ENCODE measurements at places on chromosomes 12 and 14.

- no peak for DNase-seq
Measured at GRCh38 chr12:132788375-132789098, 26.9 kb upstream of the ANKLE2 start.

- DNase-seq, result no peak
Measured at GRCh38 chr14:85421186-85421877, 108.6 kb upstream of the FLRT2 start.

DNA sequence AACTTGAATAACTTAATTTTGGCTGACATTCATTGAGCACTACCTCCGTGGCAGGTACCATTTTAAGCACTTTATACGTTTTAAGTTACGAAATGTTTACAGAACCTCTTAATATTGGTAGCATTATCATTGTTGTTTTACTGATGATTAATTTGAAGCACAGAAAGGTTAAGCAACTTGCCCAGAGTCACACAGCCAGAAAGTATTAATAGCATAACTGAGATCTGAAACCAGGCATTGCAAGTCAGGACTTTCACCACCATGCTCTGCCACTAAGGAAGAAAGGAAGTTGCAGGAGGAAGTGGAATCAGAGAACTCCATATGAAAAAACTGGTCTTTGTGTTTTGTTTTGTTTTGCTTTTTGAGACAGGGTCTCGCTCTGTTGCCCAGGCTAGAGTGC is 28.2 kb upstream of the BCAT1 start:
- DNase-seq, result no peak

- DNase-seq, result peak; percentile 5
Measured at GRCh38 chr14:105865904-105866840, 339.8 kb downstream of the TMEM121 start.

- no peak for DNase-seq
Measured at GRCh38 chr12:5295151-5295550, 136.8 kb upstream of the NTF3 start.

- no peak for DNase-seq
Measured at GRCh38 chr12:88305254-88305890, 163.3 kb downstream of the TMTC3 start.

DNA sequence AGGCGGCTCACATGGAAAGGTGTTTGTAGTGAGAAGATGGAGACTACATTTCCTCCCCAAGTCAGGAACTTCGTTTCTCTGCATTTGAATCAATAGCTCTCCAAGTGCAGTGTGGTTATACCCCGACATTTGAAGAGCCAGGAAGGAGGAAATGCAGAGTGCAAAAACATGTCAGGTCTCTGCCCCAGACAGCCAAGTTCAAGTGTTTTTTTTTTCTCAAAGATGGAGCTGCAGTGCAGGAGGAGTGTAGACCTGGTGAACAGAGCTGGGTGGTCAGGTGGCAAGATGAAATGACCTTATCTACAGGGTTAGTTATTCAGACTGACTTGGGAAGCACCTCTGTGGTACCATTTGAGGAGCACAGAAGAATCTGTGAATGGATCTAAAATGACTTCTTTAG is 21.3 kb downstream of the MLXIP start:
- DNase-seq, result no peak

- DNase-seq, result no peak
Measured at GRCh38 chr12:28369483-28369882, 179.2 kb downstream of the CCDC91 start.

DNA sequence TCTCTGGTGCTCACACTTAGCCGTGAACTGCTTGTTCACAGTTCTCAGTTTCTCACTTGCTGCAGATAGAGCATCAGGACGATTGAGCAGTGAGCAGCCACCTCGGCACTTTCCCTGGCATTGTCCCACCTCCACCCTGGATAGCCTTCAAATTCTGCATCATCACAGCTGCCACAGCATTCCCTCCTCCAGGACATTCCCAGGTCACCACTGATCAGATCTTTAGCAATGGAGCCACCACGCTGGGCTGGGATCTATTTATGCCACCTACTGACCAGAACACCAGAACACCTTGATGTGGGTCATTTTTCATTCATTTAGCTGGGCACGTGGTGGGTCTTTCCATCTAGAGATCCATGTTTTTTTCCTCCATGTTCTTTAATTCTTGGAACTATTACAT is 23.6 kb downstream of the ACADS start:
- DNase-seq, result no peak

- no peak for DNase-seq
Measured at GRCh38 chr14:62381311-62382070, 619.3 kb downstream of the SNAPC1 start.

- DNase-seq, result no peak
Measured at GRCh38 chr12:12336049-12336411, 14.0 kb downstream of the MANSC1 start.

DNA sequence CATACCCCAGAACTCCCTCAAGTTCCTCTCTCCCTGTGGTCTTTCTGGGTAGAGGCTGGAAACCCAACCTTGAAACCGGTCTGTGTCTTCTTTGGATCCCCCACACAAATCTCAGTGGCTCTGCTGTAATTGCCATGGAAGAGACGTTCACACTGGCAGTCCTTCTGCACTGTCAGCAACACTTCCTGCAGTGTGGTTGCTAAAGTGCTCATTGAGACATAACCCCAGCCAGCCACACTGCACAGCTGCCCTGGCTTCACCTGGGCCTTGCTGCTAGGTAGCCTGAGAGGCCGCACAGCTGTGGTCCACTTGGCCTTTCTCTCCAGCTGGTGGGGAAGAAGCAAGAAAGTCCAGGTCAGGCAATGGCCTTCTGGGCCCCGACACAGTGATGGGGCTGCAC is 2.4 kb downstream of the GZMH start:
- DNase-seq, result no peak

DNA sequence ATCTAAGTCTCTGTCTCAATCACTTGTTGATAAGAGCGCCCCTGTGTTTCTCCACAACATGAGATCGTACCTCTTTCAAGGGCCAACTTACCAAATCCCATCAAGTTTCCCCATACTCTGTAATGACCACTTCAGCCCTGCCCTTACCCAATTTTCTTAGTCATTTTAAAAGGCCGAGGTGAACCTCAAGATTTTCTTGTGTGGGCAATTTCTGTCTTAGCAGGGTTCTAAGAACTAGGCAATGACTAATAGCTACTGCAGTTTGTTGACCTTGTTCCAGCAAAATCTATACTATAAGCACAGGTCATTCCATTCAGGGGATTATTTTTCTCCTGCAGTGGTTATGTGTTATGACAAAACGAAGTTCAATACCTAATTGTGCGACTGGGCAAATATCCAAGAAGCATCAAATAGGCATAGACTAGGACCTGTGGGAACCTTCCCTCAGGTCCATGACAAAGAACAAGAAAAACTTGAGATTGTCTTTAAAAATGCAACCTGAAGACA is 359.8 kb downstream of the PCNX1 start:
- DNase-seq, result no peak

DNA sequence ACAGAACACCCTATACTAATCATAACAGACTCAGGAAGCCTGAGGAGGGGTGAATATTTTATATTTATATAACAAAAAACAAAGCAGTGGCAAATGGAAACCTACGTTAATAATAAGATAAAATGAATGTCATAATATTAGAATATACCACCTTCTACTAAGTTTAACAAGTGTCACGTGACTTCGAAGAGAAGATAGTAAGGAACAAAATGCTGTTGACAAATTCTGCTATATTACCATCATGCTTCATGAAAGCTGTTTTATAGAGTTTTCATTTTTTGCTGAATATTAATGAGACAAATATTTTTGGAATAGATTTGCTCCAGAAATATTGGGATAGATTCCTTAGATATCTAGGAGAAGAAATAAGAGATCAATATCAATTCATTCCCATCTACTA is 450.6 kb upstream of the DCN start:
- no peak for DNase-seq

GRCh38 chr12:109099431-109100020 is 2.1 kb downstream of the UNG start:
- no peak for DNase-seq

- DNase-seq, result no peak
Measured at GRCh38 chr14:69090187-69090789, 62.6 kb downstream of the DCAF5 start.

GRCh38 chr12:127925971-127926370 is 341.0 kb upstream of the TMEM132C start:
- peak; percentile 13 for DNase-seq

GRCh38 chr14:58637040-58637390 is 747 bp upstream of the DACT1 start:
- no peak for DNase-seq

DNA sequence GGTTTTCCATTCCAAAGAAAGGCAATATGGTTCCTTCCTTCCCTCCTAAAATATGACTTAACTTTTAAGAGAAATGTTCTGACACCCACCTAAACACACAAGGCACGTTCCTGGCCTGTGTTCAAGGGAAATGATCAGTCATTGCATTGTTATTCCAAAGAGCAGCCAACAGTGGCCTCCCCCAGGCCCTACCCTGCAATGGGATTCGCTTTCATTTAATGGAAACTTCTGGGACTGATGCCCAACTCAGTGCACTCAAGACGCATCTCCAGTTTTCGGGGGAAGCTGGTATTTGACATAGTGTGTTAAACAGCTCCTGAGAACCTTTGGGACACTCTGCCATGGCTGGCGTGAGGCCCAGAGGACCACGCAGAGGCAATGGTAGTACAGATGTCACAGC is 65.9 kb downstream of the DDX51 start:
- no peak for DNase-seq

DNA sequence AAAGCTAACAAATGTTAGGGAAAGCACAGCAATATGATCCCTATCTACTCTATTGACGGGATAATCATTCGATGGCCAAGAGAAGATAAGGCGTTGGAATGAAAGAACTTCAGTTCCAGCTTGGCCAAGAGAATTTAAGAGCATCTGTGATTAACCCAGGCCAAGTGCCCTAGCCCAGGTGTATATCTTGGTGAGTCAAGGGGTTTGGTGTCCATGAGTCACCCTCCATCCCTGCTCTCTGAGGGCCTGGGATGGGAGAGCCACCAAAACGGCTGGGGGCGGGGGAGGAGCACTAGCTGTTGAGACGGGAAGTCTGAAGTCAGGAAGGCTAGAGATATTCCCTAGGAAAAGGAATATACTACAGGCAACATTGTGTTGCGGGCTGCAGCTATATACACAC is 13.0 kb downstream of the TBPL2 start:
- DNase-seq, result no peak

- DNase-seq, result no peak
Measured at GRCh38 chr12:62891805-62892549, 43.0 kb downstream of the PPM1H start.

- no peak for DNase-seq
Measured at GRCh38 chr12:100859063-100859627, 64.6 kb downstream of the ANO4 start.

DNA sequence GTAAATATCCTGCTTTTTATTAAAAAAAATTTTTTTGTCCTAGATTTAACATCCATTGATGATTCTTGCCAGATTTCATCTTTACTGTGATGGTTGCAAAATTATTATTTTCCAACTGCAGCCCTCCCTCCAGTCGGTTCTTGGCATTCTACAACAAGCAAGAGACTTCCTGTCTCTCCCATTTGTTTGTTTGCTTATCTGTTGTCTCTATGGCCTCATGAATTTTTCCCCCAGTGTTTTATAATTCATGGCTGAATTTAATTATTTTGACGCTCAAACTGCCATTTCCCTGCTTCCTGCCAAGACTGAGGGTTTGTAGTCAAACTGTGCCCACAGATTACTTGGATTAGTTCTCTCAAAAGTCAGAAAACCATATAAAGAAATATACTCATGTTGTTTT is 25.9 kb downstream of the CGRRF1 start:
- DNase-seq, result no peak

- DNase-seq, result peak; percentile 5
Measured at GRCh38 chr12:4228122-4228580, 45.4 kb upstream of the CCND2 start.

GRCh38 chr12:24256684-24257083 is 307.2 kb upstream of the SOX5 start:
- DNase-seq, result no peak

DNA sequence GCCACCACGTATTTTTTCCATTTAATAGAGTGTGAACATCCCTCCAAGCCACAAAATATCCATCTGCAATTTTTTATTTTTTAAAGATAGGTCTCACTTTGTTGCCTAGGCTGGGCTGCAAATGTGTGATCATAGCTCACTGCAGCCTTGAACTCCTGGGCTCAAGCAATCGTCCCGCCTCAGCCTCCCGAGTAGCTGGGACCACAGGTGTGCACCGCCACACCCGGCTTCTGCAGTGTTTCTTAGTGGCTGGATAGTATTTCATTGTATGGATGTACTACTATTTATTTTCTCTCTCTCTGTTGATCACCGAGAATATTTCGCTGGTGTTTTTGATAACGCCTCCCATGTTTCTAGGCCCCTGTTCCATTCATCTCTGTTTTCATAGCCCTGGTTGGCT is 17.5 kb downstream of the MLXIP start:
- no peak for DNase-seq

DNA sequence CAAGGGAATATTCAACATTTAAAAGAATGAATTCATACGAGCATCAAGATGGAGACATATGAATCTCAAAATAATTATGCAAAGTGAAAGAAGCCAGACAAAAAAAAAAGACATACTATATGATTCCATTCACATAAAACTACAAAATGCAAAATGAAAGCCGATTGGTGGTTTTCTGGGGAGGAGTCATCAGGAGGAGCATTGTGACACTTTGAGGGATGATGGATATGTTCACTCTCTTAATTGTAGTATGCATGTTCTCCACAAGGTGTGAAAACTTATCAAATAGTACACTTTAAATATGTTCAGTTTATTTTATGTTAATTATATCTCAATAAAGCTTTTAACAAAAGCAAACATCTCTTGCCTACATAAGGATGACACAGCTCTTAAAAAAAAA is 13.5 kb downstream of the OLR1 start:
- DNase-seq, result no peak

DNA sequence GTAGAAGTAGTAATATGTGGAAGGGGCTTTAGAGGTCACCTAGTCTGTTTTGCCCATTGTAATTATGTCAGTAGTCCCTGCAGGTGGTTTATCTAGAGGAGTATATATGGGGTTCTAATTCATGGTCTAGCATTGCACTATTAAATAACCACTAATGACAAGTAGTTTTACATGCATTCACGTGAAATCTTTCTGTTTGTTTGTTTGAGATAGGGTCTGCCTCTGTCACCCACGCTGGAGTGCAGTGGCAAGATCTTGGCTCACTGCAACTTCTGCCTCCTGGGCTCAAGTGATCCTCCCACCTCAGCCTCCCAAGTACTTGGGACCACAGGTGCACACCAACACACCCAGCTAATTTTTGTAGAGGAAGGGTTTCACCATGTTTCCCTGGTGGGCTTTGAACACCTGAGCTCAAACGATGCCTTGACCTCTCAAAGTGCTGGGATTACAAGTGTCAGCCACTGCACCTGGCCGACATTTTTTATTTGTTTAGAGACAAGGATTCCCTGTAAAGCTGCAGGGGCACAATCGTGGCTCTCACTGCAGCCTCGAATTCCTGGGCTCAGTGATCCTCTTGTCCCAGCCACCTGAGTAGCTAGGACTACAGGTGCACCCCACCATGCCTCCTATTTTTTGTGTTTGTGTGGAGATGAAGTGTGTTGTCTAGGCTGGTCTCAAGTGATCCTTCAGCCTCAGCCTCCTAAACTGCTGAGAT is 12.0 kb upstream of the PSEN1 start:
- DNase-seq, result no peak

GRCh38 chr12:124157406-124157805 is 137.5 kb upstream of the RFLNA start:
- DNase-seq, result no peak

GRCh38 chr14:63689132-63689531 is 38.7 kb downstream of the SGPP1 start:
- DNase-seq, result no peak

GRCh38 chr12:54420766-54421144 is 1.7 kb upstream of the ITGA5 start:
- no peak for DNase-seq

Measured in progenitor cell of endocrine pancreas (in vitro differentiated cells).